ENCODE measurements at places on chromosomes 5 and 9. TPM values are rescaled to one million over a fixed set of nuclear protein-coding genes. Genes with fewer than 3 reads are reported as not detected.
A peak's percentile ranks its signal among the peaks of the same experiment; 100 is the strongest.

DNA sequence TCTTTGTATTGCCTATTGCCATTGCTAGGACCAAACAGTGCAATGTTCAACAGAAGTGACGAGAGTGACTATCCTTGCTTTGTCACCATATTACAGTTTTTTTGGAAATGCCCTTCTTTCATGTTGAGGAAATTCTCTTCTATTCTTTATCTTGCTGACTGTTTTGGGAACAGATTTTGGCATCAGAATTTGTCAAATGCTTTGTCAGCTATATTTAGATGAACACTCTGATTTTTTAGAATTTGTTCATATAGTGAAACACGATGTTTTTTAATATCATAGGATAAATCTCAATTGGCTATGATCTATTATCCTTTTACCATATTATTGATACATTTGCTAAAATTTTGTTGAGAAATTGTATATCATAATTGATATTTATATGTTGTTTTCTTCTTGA is 31.4 kb downstream of the FBN2 start:
- H3K27ac ChIP-seq = no peak overlapping the region
- no peak for DNase-seq
- no peaks in the 10 kb centered on the region for H3K27me3 ChIP-seq
- H3K4me1 ChIP-seq = no peaks in the 10 kb centered on the region

DNA sequence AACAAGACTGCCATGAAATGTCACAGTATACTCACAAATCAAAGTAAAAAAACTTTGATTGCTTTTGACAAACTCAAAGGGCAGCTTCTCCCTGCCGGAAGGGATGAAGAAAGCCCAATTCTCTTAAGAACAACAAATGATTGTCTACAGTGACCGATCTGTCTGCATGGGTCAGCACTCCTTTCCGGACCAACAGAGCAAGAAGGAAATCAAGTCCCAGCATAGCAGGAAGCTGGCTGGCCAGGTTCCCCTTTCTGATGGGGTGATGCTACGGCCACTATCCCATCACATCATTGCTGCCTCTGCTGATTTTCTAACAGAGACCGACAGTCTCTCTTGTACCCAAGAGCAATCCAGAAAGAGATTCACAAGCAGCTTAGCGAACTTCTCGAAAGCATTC is 692 bp downstream of the C1QTNF3 start:
- H3K36me3 ChIP-seq = no peaks in the 10 kb centered on the region
- DNase-seq = no peak
- H3K27me3 ChIP-seq = no peaks in the 10 kb centered on the region
- H3K4me3 ChIP-seq = no peak overlapping the region

GRCh38 chr5:74275171-74275992 is 365.1 kb downstream of the ENC1 start:
- no peak for DNase-seq
- H3K27ac ChIP-seq = no peak overlapping the region
- H3K4me1 ChIP-seq = peaks cover 4% of the 10 kb centered on the region
- H3K4me3 ChIP-seq = no peak overlapping the region
- no peaks in the 10 kb centered on the region for H3K36me3 ChIP-seq

- H3K27me3 ChIP-seq = no peaks in the 10 kb centered on the region
- no peak overlapping the region for H3K4me3 ChIP-seq
- no peaks in the 10 kb centered on the region for H3K36me3 ChIP-seq
- no peak overlapping the region for H3K27ac ChIP-seq
Measured at GRCh38 chr9:89386797-89387196, 68.5 kb downstream of the SECISBP2 start.

DNA sequence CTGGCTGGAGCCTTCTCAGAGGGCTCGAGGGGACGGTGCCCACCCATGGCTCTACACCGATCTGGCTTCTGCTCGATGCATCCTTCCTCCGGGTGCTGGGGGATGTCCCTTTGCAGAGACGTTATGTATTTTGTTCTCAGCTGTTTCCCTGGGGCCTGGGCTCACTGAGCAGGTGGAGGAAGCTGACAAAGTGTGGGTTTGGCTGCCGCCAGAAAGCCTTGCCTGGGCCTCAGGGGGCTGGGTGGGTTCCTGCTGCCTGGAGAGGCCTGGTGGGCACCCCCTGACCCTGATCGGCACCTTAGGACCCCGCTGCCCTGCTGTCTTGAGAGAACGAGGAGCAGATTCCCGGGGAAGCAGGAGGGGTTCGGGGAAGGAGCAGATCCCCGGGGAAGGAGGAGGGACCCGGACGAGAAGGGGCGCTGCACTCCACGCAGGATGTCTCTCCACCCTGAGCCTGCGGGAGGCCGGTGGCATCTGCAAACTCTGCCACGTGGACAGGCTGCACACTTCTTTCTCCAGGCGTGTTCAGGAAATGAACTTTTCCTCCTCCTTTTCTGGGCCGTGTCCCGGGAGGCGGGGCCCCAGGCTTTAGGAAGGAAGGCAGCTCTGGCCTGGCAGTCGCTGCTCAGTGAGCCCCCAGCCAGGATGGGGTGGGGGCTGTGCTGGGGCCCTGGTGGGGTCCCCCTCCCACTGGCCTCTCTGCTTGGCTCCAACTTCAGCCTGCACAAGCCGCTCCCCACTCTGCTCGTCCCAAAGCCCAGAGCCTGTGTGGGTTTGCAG is 148.9 kb downstream of the RXRA start:
- no peaks in the 10 kb centered on the region for H3K27me3 ChIP-seq
- peak; percentile 76 for DNase-seq
- no peak overlapping the region for H3K4me3 ChIP-seq
- peak overlapping the region; percentile 69 for H3K27ac ChIP-seq
- peaks cover 20% of the 10 kb centered on the region for H3K4me1 ChIP-seq

GRCh38 chr5:21145376-21145775 is 1157.4 kb upstream of the CDH18 start:
- no peak overlapping the region for H3K27ac ChIP-seq
- DNase-seq = no peak
- H3K4me3 ChIP-seq = no peak overlapping the region
- H3K27me3 ChIP-seq = no peaks in the 10 kb centered on the region

FAM221B gene
- not detected for total RNA-seq

CCDC180 gene
- 8.4 TPM for total RNA-seq

FBP1 gene
- total RNA-seq = 3.1 TPM

Data from ovary (tissue), 10 donors.